Large intestine (tissue), 12 donors: ENCODE measurements at places on chromosomes 3 and 15.

- no peak overlapping the region for H3K4me3 ChIP-seq
- no peaks in the 10 kb centered on the region for H3K4me1 ChIP-seq
Measured at GRCh38 chr15:78766041-78766440, 45.2 kb downstream of the ADAMTS7 start.

- no peaks in the 10 kb centered on the region for H3K36me3 ChIP-seq
- no peak overlapping the region for H3K4me3 ChIP-seq
- DNase-seq: no peak
- H3K4me1 ChIP-seq: no peaks in the 10 kb centered on the region
Measured at GRCh38 chr15:60989696-60990095, 239.4 kb downstream of the RORA start.

GRCh38 chr15:71945012-71945411 lies 134.7 kb downstream of the NR2E3 start:
- H3K4me1 ChIP-seq: no peaks in the 10 kb centered on the region
- no peaks in the 10 kb centered on the region for H3K27me3 ChIP-seq
- H3K36me3 ChIP-seq: no peaks in the 10 kb centered on the region
- no peak overlapping the region for H3K4me3 ChIP-seq
- DNase-seq: no peak

DNA sequence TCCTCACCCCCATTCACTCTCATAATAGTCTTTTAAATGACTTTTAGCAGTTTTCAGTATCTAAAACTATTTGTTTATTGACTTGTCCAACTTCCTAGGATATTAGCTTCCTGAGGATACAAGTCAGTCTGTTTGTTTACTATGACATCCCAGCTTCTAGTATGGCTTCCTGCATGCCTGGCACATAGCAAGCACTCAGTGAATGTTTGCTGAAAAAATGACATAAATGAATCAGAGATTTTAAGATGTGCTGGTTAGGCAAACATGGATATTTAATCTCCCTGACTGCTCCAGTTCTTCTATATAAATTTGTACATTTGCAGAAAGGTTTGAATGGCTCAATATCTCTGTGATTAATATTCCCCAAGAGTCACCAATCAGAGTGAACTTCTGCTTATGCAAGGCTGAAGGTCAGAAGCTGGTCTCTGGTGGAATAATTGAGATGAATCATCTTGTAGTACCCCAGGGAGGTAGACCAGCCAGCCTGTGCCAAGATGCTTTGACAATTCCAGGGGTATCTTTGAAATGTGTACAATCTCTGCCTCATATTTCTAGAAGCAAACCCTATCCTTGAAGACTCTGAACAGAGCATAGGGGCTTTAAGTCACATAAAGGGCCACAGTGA lies 219.0 kb upstream of the LMCD1 start:
- no peak for DNase-seq
- no peak overlapping the region for H3K4me3 ChIP-seq
- H3K27ac ChIP-seq: no peak overlapping the region
- H3K36me3 ChIP-seq: no peaks in the 10 kb centered on the region
- H3K4me1 ChIP-seq: no peaks in the 10 kb centered on the region

DNA sequence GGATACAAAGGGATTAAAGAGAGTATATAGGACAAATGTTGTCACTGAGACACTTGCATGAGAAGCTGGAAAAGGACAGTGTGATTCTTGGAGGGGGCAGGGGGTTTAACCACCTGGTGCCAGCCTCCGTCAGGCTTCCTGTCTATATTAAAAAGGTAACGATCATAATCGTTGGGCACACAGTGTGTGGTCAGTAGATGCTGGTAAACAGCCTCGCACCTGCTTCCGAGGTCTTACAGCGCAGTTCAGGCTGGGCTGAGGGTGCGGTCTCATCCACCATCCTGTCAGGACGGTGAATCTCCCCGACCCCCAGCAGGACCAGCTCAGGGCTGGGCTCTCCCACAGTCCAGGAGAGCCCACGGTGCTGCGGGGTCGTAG lies 47.7 kb upstream of the SMAD6 start:
- no peak for DNase-seq
- no peaks in the 10 kb centered on the region for H3K36me3 ChIP-seq
- peaks cover 4% of the 10 kb centered on the region for H3K4me1 ChIP-seq

DNA sequence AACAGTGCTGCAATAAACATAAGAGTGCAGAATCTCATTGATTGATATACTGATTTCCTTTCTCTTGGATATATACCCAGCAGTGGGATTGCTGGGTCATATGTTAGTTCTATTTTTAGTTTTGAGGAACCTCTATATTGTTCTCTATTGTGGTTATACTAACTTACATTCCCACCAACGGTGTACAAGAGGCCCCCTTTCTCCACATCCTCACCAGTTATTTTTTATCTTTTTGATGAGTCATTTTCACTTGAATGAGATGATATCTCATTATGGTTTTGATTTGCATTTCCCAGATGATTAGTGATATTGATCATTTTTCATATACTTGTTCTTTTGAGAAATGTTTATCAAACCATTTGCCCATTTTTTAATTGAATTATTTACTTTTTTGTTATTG lies 12.4 kb upstream of the IREB2 start:
- H3K27me3 ChIP-seq: no peaks in the 10 kb centered on the region
- no peaks in the 10 kb centered on the region for H3K36me3 ChIP-seq
- H3K27ac ChIP-seq: no peak overlapping the region
- no peak overlapping the region for H3K4me3 ChIP-seq
- H3K4me1 ChIP-seq: peaks cover 12% of the 10 kb centered on the region

GRCh38 chr3:78178740-78179363 lies 1139.0 kb downstream of the ROBO2 start:
- H3K27me3 ChIP-seq: no peaks in the 10 kb centered on the region
- no peaks in the 10 kb centered on the region for H3K4me1 ChIP-seq
- no peak for DNase-seq
- H3K27ac ChIP-seq: no peak overlapping the region
- no peaks in the 10 kb centered on the region for H3K36me3 ChIP-seq
- H3K4me3 ChIP-seq: no peak overlapping the region

GRCh38 chr3:12959410-12959809 lies 113.8 kb downstream of the IQSEC1 start:
- H3K27me3 ChIP-seq: no peaks in the 10 kb centered on the region
- no peak overlapping the region for H3K4me3 ChIP-seq
- H3K4me1 ChIP-seq: peaks cover 43% of the 10 kb centered on the region
- no peak for DNase-seq

DNA sequence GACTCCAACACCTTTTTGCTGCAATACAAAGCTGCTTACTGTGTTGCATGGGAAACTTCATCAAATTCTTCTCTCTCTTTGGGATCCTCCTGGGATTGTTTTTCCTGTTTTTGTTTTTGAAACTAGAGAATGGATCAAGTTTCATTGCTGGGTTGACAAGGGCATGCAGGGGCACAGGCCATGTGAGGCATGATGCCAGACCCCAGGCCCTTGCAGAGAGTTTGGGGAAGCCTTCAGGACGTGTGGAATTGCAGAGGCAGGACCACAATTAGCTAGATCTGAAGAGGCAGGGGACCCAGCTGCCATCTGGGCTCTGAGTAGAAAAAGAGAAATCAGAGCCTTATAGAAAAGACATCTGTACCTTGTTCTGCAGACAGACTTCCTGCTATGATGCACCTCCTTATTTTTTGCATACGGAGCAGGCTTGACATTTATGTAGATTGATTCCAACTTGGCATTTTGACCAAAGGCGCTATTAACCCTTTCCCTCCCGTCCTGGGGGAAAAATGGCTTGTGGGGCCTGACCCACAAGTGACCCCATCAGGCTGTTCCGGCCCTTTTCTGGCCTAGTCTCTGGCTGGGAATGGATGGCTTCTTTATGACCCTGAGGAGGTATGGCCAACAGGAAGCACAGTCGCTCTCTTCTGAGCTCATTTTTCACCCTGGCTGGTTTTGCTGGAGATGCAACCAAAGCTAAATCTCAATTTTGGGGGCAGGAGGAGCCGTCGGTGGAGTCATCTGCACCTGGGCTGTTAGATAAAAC lies 44.3 kb upstream of the CHRNB4 start:
- no peak for DNase-seq
- H3K4me1 ChIP-seq: peaks cover 2% of the 10 kb centered on the region
- no peaks in the 10 kb centered on the region for H3K36me3 ChIP-seq

- H3K4me3 ChIP-seq: no peak overlapping the region
- H3K27me3 ChIP-seq: no peaks in the 10 kb centered on the region
- H3K36me3 ChIP-seq: no peaks in the 10 kb centered on the region
- no peaks in the 10 kb centered on the region for H3K4me1 ChIP-seq
- DNase-seq: no peak
Measured at GRCh38 chr15:62477929-62478328, 312.8 kb upstream of the C2CD4B start.

DNA sequence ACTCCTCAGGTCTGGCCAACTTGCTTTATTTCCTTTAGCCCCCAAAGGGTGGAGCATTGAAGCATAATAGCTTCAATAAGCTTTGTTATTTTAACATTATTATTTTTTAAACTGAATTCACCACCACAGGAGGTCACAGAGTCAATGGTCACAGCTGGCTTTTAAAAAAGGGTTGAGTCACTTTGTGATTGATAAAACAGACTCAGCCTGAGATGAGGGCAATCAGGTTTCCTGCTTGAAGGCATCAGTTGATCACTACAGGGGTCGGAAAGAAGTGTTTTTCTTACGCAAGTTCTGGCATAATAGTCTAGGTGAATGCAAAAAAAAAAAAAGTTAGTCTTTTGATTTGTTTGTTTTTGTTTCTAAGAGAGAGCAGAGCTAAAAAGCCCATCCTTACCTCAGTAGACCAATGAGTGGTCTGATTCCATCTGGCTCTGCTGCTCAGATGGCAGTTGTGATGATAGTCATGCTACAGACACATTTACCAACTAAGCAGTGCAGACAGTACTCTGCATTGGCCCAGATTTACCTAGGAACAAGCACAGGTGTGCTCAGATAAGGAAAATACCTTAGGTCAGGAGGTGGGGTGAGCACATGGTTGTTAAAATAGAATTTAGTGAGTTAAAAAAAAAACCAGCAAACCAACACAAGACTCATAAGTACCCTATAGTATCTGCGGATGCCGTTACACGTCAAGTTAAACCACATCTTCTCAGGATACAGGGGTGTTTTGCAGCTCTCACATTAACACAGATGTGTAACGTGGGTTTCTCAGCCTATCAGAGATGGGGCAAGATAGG lies 22.6 kb downstream of the ZNF80 start:
- H3K27me3 ChIP-seq: peaks cover 2% of the 10 kb centered on the region
- no peaks in the 10 kb centered on the region for H3K4me1 ChIP-seq
- no peaks in the 10 kb centered on the region for H3K36me3 ChIP-seq
- no peak for DNase-seq
- no peak overlapping the region for H3K4me3 ChIP-seq

- no peak overlapping the region for H3K4me3 ChIP-seq
- H3K4me1 ChIP-seq: no peaks in the 10 kb centered on the region
- H3K27ac ChIP-seq: no peak overlapping the region
- no peaks in the 10 kb centered on the region for H3K27me3 ChIP-seq
- H3K36me3 ChIP-seq: peaks cover 20% of the 10 kb centered on the region
Measured at GRCh38 chr3:25576831-25577454, 87.8 kb downstream of the TOP2B start.

GRCh38 chr3:184594371-184595001 lies 32.9 kb downstream of the EPHB3 start:
- no peak for DNase-seq
- H3K4me1 ChIP-seq: peaks cover 25% of the 10 kb centered on the region
- no peak overlapping the region for H3K27ac ChIP-seq
- no peaks in the 10 kb centered on the region for H3K27me3 ChIP-seq

GRCh38 chr3:36201546-36201945 lies 178.8 kb upstream of the STAC start:
- H3K36me3 ChIP-seq: no peaks in the 10 kb centered on the region
- no peak for DNase-seq
- no peak overlapping the region for H3K4me3 ChIP-seq
- no peaks in the 10 kb centered on the region for H3K4me1 ChIP-seq
- no peak overlapping the region for H3K27ac ChIP-seq

- no peak overlapping the region for H3K4me3 ChIP-seq
- no peak overlapping the region for H3K27ac ChIP-seq
- H3K4me1 ChIP-seq: no peaks in the 10 kb centered on the region
- no peaks in the 10 kb centered on the region for H3K27me3 ChIP-seq
Measured at GRCh38 chr3:89353465-89353864, 246.0 kb downstream of the EPHA3 start.

DNA sequence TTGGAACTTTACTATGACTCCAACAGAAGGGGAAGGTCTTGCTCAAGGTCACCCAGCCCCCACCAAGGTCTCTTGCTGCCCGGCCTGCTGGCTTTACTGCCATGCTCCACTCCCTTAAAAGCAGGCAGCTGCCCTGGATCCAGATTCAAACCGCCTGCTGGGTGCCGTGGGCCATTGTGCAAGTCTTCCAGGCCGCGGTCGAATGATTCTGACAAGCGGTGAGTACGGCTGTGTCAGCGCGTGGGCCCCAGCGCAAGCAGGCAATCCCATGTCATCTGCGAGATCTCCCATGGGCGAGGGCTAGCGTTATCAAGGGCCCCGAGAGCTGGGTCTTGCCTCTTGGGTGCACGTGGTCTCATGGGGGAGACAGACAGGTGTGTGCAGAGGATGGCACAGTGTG lies 37.6 kb downstream of the CORO2B start:
- H3K4me1 ChIP-seq: peaks cover 2% of the 10 kb centered on the region
- peaks cover 16% of the 10 kb centered on the region for H3K27me3 ChIP-seq
- H3K4me3 ChIP-seq: no peak overlapping the region

DNA sequence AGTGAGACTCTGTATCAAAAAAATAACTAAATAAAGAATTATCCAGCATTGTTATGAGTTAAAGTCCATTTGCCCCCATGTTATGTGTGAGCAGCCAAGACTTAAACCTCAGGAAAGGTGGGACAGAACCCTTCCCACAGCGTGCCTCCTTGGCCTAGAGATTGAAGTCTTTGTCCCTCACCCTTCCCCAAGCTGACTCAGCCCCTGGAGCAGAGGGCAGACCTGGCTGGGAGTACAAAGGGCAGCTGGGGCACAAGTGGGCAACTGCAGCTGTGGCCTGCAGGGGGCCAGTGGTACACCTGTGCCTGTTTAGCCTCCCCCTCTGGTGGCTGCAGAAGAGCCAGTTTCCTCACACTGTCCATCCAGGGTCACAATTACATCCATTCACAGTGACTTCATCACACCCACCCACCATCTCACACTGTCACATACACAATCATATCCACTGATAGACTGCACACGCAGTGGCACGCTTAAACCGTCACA lies 940 bp upstream of the ACY1 start:
- H3K4me1 ChIP-seq: peaks cover 59% of the 10 kb centered on the region

DNA sequence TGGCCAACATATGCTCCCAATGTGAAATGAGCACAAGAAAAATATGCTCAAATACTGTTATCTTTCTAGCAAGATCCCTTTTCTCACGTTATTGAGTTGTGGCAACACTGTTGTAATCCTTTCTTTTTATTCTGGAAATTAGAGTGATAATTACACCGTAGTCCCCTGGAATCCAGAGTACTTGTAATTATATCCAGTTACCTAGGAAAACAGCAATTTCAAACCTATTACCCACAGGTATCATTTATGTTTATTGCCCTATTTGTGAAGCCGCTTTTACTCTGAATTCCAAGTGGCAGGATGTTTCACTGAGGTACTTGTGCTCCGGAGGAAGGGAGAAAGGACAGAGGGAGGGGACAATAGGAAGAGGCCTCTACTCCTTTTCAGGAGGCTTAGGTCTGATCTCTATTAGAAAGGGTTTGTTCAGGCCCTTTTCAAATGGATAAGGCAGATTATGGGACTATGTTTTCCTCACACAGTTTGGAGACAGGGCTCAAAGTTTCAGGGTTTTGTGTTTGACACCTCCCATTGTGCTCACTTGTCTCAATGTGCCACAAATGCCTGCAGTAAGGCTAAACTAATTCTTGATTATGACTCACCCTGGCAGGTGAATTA lies 646.6 kb downstream of the TUSC7 start:
- no peaks in the 10 kb centered on the region for H3K36me3 ChIP-seq
- no peak for DNase-seq
- peaks cover 2% of the 10 kb centered on the region for H3K4me1 ChIP-seq

- no peak overlapping the region for H3K4me3 ChIP-seq
- DNase-seq: no peak
- peaks cover 2% of the 10 kb centered on the region for H3K27me3 ChIP-seq
Measured at GRCh38 chr3:34013818-34014570, 215.6 kb downstream of the PDCD6IP start.
